ENCODE measurements at places on chromosomes 5 and 9.

DNA sequence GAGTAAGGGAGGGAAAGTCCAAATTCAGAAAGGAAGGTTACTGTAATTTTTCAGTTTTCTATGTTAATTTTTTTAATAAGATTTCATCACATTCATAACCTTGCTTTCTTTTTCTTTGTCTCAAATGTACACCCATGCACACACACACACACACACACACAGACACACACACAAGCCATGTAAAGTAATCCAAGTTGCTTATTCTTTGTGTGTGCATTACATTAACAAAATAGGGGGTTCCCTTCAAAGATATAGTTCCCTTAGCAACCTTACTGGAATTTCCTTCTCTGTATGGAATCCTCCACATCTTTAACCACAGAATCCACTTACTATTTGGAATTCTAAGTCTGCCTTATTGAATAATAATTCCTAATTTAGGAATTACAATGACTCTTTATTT lies 32.7 kb downstream of the ZNF366 start:
- DNase-seq, result peak; percentile 54

DNA sequence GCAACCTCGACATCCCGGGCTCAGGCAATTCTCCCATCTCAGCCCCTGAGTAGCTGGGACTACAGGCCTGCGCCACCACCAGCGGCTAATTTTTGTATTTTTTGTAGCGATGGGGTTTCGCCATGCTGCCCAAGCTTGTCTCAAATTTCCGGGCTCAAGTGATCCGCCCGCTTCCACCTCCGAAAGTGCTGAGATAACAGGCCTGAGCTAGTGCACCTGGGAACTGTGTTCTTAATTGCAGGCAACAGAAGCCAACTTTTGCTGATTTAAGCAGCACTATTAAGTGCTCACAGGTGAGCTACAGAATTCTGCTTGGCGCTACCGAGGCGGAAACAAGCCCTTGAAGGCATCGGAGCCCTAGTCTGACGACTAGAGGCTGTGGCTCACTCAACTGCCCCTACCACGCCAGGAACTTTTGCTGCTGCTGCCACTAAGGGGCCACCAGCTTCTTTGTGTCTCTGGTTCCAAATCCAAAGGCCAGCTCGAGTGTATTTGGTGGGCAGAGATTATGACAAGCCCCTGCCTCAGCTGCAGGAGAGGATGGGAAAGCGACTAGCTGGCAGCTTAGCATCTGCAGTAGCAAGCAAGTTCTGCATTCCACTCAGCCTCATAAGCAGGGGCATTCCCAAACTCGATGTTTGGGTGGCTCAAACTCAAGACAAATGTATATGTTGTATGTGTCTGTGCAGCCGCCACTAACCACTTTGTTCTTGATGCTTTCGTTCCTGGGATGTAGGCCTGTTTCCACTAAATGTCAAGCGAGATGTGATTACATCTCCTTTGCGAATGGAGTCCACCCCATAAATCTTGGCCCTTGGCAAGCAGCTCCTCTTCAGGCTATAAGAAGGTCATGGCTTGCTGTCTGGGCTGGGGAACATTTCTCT lies 10.6 kb upstream of the HMCN2 start:
- no peak for DNase-seq

DNA sequence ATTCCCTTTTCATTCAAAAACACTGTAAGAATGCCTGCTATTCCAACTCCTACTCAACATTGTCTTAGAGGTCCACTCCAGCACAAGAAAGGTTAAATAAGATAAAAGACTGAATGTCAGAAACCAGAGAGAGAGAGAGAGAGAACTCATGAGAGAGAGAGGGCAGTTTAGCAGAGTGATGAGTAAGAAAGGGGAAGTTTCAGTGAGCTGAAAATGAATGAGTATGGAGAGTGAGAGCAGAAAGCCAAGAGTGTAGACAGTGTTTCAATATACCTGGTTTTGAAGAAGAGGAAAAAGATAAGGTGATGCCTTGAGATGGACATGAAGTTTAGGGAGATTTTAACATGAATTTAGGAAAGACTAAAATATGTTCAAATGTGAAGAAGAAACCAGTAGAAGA lies 528.0 kb upstream of the SEMA6A start:
- DNase-seq, result no peak

GRCh38 chr5:26390608-26391007 lies 647.8 kb downstream of the CDH9 start:
- DNase-seq, result no peak

DNA sequence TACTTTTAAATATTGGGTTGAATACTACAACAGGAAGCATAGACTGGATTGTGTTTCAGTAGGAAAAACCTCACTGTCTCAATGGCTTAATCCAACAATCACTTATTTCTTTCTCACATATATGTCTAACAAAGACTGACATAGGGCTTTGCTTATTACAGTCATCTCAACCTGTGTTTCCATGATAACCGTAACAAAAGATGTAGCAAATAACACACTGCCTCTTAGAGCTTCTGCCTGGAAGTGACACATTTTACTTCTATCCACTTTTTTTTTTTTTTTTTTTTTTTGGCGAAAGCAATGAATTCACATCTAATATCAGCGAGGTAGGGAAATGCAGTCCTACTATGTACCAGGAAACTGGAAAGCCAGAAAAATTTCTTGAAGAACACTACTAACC lies 204.9 kb upstream of the CDKN2B start:
- DNase-seq, result peak; percentile 40

GRCh38 chr5:541539-542318 lies 17.5 kb upstream of the SLC9A3 start:
- DNase-seq, result no peak

DNA sequence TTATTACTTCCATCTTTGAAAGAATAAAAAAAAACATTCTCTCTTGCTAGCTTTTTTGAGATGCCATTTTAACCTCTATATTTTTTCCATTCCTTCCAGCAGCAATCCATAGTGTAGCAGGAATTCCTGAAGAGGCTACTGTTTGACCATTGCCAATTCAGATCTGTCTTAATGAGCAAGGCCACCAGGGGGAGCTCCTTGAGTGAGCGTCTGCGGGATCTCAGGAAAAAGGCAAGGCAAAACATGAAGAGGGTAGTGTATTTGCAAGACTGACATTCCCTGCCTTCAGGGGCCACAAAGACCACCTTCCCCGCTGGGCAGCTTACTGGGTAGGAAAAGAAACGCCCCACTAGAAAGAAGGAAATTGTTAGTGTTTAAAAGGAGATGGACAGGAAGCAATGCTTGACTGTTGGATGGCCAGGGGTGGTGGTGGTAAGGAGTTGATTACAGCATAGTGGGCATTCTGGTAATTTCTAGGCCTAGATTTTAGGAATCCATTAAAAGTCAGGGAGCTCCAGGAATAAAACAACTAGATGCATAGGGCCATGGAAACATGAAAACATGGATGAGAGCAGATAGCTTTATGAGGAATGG lies 206.6 kb upstream of the HAPLN1 start:
- peak; percentile 80 for DNase-seq

GRCh38 chr5:14595891-14596290 lies 14.3 kb downstream of the OTULINL start:
- no peak for DNase-seq

DNA sequence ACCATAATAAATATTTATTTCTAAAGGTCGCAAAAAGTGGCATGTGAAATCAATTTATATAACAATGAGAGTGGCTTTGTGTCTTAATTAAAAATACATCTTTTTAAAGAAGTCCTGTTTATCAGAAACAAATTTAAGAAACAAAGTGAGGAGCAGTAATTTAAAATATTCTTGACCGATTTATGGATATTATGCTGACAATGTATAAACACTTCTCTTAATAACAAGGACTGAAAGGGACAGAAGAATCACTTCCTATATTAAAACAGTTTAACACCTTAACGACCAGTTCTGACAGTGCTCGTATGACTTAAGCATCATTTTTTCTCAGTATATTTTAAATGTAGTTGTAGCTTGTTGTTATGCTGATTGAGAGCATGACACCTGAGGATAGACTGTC lies 149.1 kb downstream of the GABRB2 start:
- no peak for DNase-seq

DNA sequence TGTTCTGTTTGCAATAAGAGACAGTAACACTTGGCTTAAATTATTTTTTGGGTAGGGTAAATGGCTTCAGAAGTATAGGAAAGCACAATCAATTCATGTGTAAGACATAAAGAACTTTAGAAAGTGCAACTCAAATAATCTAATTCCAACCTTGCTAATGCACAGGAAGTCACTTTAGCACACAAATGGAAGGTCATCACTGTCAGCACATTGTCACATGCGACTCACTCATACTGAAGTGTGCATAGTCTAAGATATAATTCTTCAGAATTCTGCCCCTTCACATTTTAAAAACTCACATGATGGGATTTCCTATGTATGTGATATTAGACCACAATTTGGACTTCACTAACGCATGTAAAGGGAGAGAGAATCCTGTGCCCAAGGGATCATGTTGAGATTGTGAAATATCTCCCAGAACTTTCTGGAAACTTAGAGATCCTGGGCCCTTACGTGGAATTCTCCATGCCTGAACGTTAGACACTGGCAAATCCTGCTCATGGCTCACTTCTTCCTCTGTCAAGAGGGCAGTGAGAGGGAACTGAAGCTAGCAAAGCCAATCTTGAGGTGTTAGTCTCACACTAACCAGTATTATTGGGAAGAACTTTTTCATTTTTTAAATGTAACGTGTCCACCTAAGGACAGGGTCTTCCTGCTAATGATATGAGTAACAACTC lies 403.2 kb upstream of the PTGER4 start:
- no peak for DNase-seq

- no peak for DNase-seq
Observed at GRCh38 chr5:132054031-132054696, 6.3 kb upstream of the IL3 start.

DNA sequence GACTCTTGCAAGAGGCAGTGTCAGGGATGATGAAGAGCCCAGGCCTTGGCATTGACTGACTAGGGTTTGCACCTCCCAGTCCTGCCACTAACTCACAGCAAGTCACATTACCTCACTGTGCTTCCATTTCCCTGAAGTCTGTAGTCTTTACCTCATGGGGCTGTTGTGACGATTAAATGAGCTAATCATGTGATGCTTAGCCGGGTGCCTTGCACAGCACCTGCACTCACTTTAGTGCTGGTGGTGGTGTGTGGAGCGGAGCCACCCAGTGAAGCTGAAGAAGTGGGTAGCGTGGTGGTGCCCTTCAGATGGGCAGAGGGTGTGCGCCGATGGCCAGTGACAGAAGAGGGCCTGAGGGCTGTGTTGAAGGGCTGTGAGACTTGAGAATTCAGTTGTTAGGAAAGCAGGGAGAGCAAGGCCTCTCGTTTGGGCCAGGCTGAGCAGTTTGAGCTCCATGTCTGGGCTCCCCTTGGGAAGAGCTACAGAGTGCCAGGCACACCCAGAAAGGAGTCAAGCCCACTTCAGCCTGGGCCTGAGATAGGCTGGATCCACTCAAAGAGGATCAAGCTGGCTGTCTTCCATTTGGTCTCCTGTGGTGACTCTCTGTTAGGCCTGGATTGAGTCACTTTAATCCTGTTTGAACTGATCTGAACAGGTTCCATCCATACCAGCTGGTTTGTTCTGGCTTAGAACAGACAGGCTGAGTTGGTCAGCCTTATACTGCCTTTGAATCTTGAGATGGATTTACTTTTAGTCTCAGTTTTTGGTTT lies 42.5 kb downstream of the RALGPS1 start:
- peak; percentile 35 for DNase-seq

DNA sequence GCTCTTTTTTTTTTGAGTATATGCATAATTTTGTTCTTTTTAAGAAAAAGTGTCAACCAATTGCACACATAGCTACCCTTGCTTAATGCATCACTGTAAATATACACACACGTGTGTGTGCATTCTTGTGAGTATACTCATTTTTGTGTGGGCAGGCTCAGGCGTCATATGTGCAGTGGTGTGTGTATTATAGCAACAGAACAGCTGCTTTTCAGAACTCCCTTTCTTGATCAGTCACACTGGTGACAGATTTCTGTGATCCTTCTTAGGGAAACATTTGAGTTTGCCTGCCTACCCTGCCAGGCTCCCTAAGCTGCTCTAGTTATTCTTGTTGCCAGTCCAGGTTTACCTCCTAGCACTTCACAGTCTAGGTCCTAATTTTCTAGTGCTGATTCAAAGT lies 287.0 kb upstream of the SEMA6A start:
- DNase-seq, result no peak

GRCh38 chr5:152523964-152524363 lies 118.9 kb upstream of the NMUR2 start:
- no peak for DNase-seq

DNA sequence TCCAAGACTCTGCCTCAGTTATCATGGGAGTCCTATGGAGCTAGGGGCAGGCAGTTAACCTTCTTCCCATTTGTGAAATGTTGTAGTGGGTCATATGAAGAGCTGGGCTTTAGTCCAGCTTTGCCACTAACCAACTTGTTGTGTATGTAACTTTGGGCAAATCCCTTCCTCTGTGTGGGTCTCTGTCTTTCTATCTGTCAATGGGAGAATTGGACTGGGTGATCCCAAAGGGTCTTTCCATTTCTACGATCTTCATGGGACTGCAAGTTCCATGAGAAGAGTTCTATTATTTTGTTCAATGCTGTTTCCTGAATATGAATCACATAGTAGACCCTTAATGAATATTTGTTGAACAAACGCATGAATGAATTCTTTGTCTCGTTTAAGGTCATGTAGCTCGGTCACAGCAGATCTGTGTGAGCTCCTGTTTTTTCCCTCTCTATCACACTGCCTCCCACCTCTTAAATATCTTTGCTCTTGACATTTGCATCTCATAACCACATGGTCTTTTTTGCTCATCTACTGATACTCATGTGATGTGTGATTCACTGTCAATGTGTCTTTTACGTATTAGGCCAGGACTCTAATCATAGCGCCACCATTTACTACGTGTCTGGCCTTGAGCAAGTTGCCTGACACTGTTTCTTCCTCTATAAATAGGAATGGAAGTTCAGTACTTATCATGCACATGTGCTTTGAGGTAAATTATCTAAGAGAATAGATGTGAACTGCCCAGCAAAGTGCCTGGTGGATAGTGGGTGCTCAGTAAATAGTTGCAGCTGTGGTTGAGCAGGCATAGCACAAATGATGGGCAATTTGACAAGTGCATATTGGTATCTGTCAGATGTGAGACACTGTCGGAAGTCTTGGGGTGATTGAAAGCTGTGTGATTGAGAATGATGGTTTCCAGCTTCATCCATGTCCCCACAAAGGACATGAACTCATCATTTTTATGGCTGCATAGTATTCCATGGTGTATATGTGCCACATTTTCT lies 37.4 kb downstream of the PTTG1 start:
- no peak for DNase-seq
